Placental pericyte (primary cell): ENCODE measurements at places on chromosomes 5 and 9. TPM values are rescaled to one million over a fixed set of nuclear protein-coding genes. Genes with fewer than 3 reads are reported as not detected.

The PPP2R2B gene
- 0.14 TPM in 1 of 2 replicates, not detected in the other for total RNA-seq

The PCDHB9 gene
- 0.14 TPM in 1 of 2 replicates, not detected in the other for total RNA-seq

The CCL27 gene
- total RNA-seq: not detected in 2 replicates

The SEC16A gene
- 58.6 and 62.4 TPM in 2 replicates for total RNA-seq

The OLFM1 gene
- total RNA-seq: 0.14 and 0.44 TPM in 2 replicates
